ENCODE measurements at places on chromosomes 2 and 18.

GRCh38 chr18:46335534-46336101 is 231.4 kb downstream of the HAUS1 start:
- H3K27ac ChIP-seq, result no peak overlapping the region
- peaks cover 10% of the 10 kb centered on the region for H3K4me1 ChIP-seq
- H3K27me3 ChIP-seq, result no peaks in the 10 kb centered on the region
- DNase-seq, result no peak
- H3K36me3 ChIP-seq, result no peaks in the 10 kb centered on the region

DNA sequence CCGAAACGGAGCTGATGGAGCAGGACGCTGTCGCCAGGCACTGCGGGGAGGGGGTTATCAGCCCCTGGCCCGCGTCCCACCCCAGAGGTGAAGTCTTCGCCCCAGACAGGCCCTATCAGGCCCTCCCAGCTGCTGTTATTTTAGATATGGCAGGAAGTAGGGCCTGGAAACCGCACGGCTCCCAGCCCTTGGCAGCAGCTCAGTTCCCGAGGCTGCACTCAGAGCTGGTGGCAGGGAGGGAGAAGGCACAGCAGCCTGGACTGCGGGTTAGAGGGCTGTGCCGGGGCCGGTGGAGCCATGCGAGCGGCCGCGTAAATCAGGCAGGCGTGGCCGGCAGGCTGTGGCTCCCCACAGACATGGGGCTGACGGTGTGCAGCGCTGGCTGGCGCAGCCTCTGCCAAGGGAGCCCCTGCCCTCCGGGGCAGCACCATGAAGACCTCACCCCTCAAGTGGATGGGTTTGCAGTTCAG is 111.4 kb downstream of the NFATC1 start:
- DNase-seq, result no peak
- peaks cover 4% of the 10 kb centered on the region for H3K36me3 ChIP-seq

DNA sequence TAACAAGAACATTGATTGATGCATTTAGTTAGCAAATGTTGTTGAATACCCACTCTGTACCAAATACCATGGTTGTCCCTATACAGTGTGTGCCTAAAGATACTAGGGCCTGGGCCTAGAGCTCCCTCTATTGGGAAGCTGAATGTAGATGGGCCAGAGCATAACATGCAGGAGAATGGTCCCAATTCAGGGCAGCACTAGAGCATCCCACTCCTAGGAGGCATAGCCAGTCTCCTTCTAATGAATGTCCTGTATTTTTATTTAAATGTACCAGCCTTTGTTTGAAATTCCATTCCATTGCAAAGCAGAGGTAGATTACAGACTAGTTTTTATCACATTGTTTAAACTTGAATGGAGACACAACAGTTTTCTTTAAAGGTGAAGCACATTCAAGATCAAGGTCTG is 90.6 kb downstream of the FEZ2 start:
- DNase-seq, result no peak
- peaks cover 23% of the 10 kb centered on the region for H3K36me3 ChIP-seq
- no peaks in the 10 kb centered on the region for H3K4me1 ChIP-seq
- H3K27ac ChIP-seq, result no peak overlapping the region
- H3K4me3 ChIP-seq, result no peak overlapping the region

DNA sequence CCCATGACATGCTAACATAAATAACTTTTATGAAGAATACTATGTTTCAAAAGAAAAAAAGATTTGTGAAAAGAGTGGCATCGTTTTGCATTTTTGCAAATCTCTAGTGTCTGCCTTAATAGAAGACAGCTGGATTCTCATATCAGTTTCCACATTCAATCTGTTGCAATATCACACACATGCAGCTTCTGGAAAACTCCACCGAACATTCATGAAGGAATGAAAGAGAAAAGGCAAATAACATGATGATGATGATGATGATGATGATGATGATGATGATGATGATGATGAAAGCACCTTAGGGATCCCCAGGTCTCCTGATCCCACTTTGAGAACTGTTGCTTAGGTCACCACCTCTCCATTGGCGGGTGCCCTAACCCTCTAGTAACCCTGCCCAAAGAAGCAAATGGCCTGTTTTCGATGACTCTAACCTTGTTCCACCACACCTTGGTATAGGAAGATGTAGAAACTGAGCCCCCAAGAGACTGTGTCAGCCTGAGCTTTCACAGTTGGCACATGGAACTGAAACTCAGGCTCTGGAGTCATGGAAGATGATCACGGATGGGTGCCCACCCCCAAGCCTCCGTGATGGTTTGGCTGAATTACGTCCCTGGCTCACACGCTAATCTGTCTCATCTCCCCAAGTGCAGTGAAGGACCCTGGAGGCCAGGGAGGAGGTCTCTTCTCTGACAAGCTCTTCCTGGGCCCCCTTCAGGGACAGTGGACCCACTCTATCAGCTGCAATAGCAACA is 80.1 kb upstream of the SMAD7 start:
- H3K36me3 ChIP-seq, result no peaks in the 10 kb centered on the region
- no peaks in the 10 kb centered on the region for H3K4me1 ChIP-seq
- H3K4me3 ChIP-seq, result no peak overlapping the region
- H3K27ac ChIP-seq, result no peak overlapping the region
- DNase-seq, result no peak
